Naive thymus-derived CD8-positive, alpha-beta T cell (primary cell): ENCODE measurements at places on chromosomes 7 and 10. TPM values are rescaled to one million over a fixed set of nuclear protein-coding genes. Genes with fewer than 3 reads are reported as not detected.

Gene BICC1
- total RNA-seq, result not detected

Gene GSDME
- total RNA-seq, result 0.30 TPM

Gene SPACDR
- 4.5 TPM for total RNA-seq

DNA sequence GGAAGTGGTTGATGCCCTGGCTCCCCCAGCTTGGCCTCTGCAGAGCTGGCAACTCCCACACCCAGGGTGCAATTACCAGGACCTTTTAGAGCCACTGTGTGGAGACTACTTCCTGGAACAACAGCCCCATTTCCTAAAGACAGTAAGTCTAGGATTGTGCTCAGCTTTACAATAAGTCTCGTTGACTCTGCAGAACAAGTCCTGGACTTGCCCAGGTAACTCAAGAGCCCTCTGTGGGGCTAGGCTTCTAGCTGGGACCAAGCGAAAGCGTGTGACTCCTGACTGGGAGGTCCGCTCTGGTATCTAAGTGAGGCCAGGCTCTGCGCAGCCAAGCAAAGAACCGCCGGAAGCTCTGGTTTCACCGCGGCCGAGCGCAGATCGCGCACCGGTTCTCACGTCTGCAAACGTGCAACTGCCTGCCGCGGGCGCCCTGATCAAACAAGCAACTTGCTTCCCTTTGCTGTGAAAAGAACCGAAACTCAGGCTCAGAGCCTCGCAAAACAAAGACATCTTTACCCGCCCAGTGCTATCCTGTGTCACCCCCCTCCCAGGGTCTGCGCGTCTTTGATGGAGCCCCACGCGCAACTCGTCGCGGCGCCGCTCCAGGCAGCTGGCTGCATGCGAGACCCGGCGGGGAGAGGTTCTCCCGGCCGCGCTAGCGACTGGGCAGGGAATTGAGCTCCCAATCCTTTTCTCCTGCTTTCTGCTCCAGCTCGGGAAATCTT lies 4.4 kb upstream of the PDLIM1 start:
- peak; percentile 16 for DNase-seq

DNA sequence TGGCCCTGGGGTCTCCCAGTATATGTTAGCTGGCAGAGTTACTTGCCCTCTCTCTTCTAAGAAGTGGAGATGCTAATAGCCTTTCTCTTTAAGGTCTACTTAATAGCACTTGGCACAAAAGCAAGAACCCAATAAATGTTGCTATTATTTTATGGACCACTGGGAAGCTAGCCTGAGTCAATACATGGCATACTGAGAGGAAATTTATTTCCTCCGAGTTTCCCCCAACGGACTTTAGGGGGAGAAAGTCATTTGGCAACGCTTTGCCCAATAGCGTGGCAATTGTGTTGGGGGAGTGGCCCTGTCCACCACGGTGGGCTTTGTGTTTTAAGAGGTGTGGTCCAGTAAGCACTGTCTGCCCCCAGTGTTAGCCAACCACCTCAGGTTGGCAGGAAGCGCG lies 87.4 kb upstream of the SMNDC1 start:
- no peak for DNase-seq

DNA sequence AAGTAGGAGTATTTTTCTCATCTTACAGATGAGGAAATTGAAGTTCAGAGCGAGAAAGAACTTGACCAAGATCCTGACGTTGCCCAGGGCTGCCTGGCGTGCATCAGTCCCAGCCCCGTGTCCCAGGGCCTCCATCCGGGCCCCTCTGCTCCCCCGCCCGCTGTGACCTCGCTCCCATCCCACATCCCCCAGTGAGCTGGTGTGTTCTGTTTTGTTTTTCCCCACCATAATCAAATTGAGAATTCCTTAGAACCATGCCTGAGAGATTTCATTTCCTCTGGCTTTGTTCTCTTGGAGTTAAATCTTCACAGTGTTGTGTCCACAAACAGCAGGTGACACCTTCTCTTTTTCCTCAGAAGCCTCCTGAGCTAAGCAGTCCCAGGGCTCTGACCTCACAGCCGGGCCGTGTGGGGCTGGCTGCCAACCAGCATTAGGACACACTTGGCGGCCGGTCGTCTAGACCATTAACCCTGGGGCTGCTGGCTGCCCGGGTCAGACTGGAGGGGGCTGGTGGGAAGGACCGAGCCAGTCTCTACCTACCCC lies 44.3 kb downstream of the PFKP start:
- no peak for DNase-seq

DNA sequence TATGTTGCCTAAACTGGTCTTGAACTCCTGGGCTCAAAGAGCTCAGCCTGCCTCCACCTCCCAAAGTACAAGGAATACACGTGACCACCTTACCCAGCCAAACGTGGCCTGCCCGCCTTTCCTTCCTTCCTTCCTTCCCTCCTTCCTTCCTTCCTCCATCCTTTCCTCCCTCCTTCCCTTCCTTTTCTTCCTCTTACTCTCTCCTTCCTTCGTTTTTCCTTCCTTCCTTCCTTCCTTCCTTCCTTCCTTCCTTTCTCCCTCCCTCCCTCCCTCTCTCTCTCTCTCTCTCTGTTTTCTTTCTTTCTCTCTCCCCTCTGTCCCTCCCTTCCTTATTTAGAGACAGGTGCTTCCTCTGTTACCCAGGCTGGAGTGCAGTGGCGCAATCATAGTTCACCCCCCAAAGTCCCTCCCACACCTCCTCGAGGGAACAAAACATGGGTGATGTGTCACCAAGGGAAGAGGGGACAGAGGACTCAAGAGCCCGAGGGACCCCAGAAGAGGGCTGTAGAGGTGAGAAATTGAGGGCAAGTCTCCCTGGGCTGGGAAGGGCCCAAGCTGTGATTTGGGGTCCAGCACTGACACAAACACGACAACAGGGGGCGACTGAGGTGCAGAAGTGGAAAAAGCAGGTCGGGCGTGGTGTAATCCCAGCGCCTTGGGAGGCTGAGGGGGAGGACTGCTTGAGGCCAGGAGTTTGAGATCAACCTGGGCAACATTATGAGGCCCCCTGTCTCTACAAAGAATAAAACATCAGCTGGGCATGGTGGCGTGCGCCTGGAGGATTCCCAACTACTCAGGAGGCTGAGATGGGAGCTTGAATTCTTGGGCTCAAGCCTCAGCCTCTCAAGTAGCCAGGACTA lies 28.1 kb downstream of the EPHB4 start:
- DNase-seq, result peak; percentile 45
